T-helper 9 cell (primary cell): ENCODE measurements at places on chromosomes 1 and 21.

DNA sequence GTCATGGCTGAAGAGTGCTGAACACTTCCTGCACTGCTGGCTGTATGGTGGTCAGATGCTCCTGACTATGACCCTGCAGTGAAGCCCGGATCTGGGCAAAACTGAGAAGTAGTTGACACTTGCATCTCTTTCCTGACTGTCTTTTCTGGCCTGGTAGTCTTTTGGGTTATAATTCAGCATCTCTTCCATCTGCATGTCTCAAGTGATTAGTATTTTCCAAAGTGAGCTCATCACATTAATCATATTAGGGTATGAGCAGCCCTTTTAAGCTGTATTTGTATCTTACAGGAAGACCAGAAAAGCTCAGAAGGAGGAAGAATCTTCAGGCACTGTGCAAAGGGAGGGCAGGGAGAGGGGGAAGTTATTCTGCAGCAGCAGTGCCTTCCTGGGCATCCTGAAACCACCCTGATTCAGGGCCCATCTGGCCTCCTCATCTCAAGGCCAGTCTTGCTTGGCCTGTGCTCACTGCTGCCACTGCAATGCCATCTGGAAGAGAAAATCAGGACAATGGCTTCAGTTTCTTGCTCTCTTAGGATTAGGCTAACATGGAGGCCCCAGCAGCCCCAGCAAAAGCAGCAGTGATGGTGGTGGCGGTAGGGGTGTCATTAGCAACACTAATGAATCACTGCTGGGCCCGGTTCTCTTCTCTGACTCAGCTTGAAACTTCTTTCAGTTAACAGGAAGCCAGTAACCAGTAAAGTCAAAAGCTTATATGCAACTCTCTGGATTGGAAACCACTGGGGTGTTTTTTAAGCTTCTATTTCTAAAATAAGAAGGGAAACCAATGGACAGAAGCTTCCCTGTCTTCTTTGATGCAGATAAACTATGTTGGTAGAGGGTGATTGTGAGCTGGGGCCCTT, 63.3 kb upstream of the WDR26 start:
- DNase-seq, result no peak

- DNase-seq, result no peak
Measured at GRCh38 chr1:92972409-92973129, 11.3 kb upstream of the DIPK1A start.

- no peak for DNase-seq
Measured at GRCh38 chr1:60342569-60342968, 269.0 kb upstream of the C1orf87 start.

- no peak for DNase-seq
Measured at GRCh38 chr1:236065509-236066005, 667 bp upstream of the NID1 start.

DNA sequence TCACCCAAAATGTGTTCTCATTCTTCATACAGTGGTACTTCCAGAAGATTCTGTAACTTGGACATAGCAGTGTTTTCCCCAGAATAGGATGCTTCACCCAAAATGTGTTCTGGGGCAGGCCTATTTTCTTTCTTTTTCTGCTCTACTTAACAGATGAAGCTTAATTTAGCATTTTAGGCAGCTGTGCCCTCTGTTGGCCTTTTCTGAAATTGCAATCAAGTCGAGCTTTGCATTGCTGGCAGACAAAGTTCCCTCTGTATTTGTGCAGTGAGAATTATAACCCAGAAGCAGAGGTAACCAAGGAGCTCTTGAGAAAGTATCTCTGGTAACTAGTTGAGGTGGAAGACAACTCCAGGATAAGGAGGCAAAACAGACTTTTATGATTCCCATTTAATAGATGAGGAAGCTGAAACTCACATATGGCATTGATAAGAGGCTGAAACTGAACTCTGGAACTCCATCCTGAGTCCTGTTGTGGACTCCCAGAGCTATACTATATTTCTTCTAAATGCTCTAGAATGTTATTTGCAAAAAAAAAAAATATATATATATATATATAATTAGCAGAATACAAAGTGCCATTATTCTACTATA, 50.3 kb upstream of the L1TD1 start:
- no peak for DNase-seq
